ENCODE measurements at places on chromosomes 12 and 14. TPM values are rescaled to one million over a fixed set of nuclear protein-coding genes. Genes with fewer than 3 reads are reported as not detected.

DNA sequence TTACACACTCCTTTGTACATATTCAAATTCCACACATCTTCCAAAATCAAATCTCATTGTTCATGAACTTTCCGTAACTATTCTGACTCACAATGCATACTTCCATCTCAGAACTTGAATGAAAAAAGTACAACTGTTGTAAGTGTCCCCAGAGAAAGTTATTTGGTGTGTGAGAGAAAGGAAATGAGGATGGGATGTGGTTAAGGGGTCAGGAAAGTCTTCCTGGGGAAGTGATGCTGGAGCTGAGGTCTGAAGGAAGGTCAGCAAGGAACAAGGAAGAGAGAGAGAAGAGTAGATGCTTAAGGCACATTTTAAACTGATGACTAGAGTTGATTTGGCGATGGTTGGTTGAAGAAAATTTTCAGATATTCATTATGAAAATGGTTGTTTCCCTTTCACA lies 340.0 kb upstream of the STXBP6 start:
- no peak for DNase-seq

DNA sequence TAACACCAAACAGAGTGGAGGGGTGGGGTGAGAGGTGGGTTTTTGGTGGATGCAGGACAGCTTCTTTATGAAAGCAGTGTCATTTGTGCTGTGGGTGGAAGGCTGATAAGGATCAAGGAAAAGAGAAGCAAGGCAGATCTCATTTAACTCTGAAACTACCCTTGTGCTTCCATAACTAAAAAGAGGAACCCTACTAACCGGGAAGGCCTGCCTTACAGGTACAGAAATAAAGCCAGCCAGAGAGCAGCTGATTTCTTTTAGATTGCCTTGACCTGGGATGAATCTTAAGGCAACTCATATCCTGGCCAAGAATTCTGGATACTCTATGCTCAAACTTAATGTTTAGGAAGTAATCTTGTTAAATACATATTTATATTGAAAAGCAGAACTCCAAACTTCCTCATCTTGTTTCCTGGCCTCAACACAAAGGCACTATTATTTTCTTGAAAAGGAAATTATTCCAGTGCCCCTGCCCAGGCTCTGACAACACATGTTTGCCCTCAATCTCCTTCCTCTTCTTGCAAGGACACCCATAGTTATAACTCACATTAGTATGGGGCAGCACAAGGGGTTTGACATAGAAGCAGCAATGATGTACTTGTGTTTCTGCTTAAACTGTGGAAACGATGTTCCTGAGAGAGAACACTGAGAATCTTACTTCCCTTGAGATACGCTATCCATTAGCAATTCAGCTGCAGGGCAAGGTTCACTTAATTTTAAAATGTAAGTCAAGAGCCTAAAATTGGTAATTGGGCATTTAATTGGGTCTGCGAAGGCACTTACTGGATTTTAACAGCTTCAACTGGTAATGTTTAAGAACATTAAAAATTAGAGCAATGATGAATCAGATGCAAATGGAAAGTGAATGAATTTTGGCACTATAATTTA lies 173.7 kb downstream of the STXBP6 start:
- DNase-seq = no peak

CIDEB gene
- not detected for total RNA-seq

- no peak for DNase-seq
Observed at GRCh38 chr14:61296719-61297502, 15.8 kb upstream of the TMEM30B start.

- no peak for DNase-seq
Observed at GRCh38 chr12:57278465-57279381, 27.7 kb upstream of the STAC3 start.

STAB2 gene
- total RNA-seq = not detected

LAG3 gene
- 1.7 TPM for total RNA-seq

GRCh38 chr12:92784356-92784755 lies 81.6 kb downstream of the PLEKHG7 start:
- no peak for DNase-seq

GRCh38 chr12:11884706-11885105 lies 186.0 kb upstream of the BCL2L14 start:
- DNase-seq = no peak

DNA sequence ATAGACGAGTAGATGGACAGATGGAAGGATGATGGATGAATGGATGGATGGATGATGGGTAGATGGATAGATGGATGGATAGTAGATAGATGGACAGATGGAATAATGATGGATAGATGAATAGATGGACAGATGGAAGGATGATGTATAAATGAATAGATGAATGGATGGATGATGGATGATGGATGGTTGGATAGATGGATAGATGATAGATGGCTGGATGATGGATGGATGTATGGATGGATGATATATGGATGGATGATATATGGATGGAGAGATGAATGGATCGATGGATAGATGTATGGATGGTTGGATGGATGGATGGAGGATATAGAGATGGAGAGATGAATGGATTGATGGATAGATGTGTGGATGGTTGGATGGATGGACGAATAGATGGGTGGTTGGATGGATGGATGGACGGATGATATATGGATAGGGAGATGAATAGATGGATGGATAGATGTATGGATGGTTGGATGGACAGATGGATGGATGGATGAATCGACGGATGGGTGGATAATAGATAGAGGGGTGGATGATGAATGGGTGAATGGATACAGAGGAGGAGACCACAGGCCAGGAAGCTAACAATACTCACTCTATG lies 19.3 kb downstream of the TRPV4 start:
- DNase-seq = no peak

DNA sequence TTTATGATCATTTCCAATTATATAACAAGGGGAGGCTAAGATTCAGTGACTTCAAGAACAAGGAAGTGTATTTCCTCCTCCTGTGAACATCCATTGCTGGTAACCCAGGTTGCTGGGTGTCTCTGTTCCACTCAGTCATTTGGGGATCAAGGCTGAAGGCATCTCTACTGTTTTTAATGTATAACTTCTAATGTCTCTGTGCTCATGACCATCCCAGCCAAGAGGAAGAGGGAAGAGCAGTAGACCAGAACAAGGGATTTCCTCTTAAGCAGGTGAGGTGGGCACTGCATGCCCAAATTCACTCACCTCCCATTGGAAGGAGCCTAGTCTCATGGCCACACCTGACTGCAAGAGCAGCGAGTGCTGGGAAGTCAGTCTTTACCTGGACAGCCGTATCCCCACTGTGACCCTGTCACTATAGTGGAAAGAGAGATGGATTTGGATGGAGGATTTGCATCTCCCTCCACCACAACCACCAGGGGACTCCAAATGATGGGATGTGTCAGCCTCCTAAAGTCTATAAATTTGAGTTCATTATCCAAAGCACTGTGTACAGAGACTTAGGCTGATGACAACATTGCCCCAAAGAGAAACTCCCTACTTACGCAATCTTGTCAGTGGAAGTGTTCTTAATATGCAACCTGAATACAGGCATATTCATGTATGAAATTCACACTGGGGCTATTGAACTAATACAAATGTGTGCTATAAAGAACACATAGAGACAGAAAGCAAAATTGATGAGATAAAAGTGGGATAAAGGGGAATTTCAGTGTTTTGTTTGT lies 368.7 kb downstream of the TMEM132D start:
- no peak for DNase-seq

GRCh38 chr14:88669346-88669745 lies 106.5 kb downstream of the ZC3H14 start:
- no peak for DNase-seq

PRDM4 gene
- 24.4 TPM for total RNA-seq

DNA sequence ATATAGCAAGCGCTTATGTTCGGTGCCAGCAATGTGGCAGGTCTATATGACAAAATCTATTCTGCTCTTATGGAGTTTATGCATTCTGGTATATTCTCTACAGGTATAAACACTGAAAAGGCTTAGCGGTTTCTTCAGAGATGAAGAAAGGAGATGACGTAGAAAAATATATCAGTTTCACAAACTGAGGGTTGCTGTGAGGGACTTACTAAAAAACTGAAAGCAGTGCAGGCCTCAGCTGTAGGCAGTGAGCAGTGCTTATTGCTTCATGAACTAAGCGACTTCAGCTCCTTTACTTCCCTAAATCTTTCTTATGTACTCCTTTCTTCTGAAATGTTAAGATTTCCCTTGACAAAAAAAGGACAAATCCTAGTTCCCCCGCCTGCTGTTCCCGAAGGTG lies 4.5 kb downstream of the DDX47 start:
- DNase-seq = no peak

DPF3 gene
- total RNA-seq = not detected

DNA sequence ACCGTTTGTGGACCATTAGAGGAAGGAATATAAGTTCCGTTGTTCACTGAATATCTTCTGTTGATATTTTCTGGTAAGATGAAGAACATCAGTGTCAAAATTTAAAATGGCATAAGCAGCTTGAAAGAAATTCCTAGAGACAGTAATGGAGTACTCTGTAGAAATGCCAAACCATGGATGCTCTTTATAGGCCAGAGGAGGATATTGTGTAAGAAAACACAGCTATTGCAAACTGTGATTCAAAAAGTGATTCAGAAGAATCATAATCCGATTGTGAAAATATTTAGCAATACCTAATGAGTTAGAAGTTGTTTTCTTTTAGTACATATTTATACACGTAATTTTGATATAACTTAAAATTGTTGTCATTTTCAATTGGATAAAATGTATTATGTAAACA lies 102.8 kb downstream of the SLC16A7 start:
- DNase-seq = no peak

DNA sequence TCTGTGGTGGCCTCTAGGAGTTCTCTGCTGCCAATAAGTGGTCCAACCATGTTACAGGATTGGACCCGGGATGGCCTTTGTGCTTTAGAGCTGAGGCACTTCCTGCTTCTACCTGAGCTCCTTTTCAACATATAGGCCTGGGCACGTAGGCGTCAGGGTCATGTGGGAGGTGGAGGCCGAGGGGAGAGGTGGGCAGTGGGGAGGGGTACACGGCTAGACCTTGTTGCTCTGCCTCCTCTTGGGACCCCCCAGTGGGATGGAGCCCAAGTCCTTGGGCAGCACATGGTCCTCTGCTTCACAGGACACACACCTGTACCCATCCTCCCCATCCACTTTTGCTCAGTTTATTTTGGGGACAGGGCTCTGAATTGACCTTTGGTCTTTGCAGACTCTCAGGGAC lies 7.4 kb downstream of the RBP5 start:
- no peak for DNase-seq

DNA sequence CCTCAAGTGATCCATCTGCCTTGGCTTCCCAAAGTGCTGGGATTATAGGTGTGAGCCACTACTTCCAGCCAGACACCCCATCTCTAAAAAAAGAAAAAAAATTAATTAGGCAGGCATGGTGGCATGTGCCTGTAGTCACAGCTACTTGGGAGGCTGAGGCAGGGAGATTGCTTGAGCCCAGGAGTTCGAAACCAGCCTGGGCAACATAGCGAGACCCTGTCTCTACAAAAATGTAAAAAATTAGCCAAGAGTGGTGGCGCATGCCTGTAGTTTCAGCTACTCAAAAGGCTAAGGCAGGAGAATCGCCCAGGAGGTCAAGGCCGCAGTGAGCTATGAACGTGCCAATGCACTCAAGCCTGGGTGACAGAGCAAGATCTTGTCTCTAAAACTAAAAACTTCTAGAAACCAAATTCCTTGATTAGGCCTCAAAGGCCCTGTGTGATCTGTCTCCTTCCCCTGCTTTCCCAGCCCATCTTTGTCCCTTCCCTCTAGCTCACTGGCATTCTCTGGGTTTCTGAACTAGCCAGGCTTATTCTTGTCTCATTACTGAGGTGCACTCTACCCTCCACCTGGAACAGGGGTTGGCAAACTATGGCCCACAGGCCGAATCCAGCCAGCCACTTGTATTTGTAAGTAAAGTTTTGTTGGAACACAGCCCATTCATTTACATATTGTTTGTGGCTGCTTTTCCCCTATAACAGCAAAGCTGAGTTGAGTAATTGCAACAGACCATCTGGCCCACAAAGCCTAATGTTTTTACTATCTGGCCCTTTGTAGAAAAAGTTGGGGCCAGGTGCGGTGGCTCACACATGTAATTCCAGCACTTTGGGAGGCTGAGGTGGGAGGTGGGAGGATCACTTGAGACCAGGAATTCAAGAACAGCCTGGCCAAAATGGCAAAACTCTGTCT lies 17.2 kb upstream of the TPCN1 start:
- no peak for DNase-seq

GRCh38 chr14:25518364-25518763 lies 468.4 kb upstream of the STXBP6 start:
- no peak for DNase-seq

DNA sequence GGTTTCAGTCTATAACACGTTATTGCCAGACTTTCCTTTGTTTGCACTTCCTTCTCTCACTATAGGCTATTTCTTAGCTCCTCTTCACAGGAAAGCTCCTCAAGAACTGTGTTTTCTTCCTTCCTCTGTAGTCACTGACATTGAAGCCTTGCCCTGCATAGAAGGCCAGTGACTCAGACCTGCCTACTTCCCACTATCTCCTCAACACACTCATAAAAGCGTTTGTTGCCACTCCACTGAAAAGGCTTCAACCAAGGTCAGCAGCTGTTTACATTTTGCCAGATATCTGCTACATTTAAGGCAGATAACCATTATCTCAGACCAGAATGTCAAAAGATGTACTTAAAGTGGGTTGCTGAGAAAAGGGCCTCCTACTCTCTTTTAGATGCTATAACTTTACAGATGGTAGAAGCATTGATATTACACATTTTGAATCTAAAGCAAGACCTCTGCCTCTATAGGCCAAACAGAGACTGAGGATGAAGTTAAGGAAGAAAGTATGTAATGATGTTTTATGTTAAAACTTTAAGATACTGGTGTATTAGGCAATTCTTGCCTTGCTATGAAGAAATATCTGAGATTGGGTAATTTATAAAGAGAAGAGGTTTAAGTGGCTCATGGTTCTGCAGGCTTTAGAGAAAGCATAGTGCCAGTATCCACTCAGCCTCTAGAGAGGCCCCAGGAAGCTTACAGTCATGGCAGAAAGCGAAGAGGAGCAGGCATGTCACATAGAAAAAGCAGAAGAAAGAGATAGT lies 233.3 kb upstream of the FLRT2 start:
- no peak for DNase-seq

DNA sequence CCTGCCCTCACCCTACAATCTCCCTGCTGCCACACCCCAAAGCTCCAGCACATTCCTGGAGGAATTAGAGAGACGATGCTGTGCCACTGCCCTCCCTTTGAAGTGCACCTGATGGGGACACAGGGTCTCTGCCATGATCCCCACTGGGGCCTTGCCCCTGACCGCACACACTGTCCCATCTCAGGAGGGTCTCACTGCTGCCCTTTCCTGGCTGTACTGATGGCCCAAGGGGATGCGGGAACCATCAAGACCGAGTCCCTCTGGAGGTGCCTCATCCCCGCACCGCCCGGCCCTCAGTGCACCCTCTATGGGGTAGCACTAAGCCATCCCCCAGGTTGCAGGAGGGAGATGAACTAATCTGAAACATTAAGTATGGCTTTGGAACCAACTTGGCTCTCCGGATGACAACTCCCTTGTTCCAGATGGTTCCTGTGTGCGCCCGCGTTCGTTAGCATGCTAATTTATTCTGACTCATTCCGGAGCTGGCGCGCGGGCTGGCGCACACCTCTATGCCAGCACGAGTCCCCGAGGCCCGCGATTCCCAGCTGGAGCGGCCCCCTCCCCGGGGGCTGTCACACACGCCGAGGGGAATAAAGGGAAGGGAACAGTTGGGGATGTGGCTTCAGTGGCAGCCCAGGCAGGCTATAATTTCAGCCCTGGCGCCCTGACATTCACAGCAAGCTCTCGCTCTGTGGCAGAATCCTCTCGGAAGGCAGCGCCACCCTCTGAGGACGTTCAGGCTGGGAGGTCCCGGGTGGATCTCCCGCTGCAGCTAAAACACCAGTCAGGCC lies 34.2 kb upstream of the C14orf180 start:
- DNase-seq = peak; percentile 26

Data from H9 (cell line).